ENCODE measurements at places on chromosomes 6 and 20.

GRCh38 chr20:46371656-46372055, 34.8 kb downstream of the ELMO2 start:
- DNase-seq, result no peak

DNA sequence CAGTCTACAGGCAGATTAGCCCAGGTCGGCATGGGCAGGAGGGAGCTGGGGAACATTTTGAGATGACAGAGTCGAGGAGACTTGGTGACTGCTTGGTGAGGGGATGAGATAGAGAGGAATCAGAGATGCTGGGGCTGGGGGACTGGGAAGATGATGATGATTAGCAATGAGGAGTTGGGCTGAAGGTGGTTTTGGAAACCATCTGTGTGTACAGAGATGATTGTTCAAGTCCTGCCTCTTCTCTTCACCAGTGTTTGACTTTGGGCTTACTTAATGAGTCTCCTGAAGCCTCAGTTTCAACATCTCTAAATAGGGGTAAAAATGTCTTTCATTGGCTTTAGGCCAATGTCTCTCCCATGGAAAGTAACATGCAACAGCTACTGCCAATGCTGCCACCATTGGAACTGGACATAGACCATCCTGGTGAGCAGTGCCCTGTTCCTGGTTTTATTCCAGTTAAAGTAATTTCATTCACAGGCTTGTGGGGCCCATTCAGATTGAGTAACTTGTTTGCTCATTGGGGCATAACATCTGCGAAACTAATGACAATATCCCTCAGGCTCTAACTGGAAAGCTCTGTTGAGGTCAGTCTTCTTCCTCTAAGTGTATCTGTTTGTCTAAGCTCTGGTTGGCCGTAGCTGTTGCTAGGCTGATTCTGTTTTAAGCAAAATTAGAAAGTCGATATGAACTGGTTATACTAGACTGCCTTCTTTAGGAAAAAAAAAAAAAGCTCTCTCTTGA, 99.1 kb downstream of the ARMC2 start:
- DNase-seq, result no peak

DNA sequence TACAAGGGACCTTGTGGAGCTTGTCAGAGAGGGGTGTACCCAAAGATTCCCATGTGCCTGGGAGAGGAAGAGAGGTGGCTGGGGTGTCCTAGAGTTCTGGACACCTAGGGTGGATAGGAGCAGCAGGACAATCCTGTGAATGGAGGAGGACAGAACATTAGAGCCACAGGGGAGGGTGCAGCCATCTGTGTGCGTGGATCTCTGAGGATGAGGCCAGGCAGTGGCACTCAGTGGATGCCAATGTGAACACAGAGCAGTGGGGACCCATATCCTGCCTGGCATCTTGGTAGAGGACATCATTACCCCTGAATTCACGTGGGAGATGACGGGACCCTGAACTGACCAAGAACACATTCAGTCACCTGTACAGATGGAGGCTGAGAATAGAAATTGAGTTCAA, 205.3 kb downstream of the CD83 start:
- no peak for DNase-seq

DNA sequence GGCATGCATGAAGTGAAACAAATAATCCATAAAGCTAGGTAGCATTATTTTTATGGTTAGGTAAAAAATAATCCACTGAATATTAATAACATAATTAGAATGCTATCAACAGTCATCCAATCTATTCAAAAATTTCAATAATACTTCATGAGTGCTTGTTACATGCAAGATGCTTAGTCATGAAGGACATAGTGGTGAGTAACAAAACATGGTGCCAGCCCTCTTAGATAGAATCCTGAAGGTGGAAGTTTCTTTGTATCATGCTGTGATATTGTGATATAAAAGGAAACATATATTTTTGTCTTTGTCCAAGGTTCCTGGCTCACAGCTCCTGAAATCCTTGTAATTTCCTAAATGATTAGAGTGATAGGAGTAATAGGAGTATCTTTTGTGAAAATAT, 14.9 kb downstream of the RCAN2 start:
- no peak for DNase-seq

DNA sequence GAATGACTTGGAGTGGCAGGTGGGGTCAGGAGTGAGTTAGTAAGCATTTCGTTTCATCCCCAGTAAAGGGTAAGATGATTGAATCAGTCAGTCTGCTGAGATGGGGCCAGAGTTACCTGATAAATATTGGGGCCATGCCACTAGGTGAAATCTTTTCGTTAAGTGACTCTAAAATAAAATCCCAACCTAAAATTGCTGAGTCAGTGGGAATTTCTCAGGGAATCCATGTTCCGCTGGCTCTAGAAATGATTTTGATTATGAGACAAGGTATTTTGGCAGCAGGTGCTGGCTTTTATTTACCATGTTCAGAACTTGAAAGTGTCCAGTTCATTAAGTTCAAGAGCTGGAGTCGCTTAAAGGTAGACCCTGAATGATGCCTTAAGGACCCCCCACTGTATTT, 125.4 kb downstream of the GMPR start:
- DNase-seq, result no peak

DNA sequence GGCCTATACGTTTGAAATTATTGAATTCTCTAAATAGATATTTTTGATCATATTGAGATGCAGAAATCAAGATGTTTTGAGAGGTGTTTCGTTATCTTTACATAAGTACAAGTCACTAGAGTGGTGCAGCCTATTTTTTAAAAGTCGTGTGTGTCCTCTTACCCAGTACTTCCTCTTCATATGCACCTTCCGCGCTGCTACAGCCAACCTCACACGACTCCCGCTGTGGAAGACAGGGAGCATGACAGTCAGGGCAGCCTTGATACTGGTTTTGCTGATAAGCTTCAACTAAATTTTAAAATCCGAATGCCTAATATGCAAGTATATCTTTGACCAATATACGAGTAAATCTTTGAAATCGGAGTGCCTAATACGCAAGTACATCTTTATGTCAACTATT, 16.3 kb downstream of the ROS1 start:
- no peak for DNase-seq

- no peak for DNase-seq
These were observed 8.6 kb downstream of the IP6K3 start for GRCh38 chr6:33738153-33738552.

- DNase-seq, result no peak
These were observed 81.0 kb downstream of the SMLR1 start for GRCh38 chr6:130908188-130908587.

All from NCI-H2227 treated with DMSO at 0.1 percent for 48 hours (cell line).